Mesothelial cell of epicardium (in vitro differentiated cells): ENCODE measurements at places on chromosomes 4 and X. TPM values are rescaled to one million over a fixed set of nuclear protein-coding genes. Genes with fewer than 3 reads are reported as not detected.

The MSX1 gene
- 44.9 to 50.3 TPM (median 46.0 TPM) in 3 replicates for total RNA-seq

The TMEM144 gene
- total RNA-seq, result 5.4 to 6.3 TPM (median 5.7 TPM) in 3 replicates

DNA sequence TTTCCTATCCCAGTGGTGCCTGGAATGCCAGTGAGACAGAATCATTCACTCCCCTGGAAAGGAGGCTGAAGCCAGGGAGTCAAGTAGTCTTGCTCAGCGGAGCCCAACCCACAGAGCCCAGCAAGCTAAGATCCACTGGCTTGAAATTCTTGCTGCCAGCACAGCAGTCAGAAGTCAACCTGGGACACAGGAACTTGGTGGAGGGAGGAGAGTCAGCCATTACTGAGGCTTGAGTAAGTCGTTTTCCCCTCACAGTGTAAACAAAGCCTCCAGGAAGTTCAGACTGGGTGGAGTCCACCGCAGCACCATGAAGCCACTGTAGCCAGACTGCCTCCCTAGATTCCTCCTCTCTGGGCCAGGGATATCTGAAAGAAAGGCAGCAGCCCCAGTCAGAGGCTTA lies 283.2 kb upstream of the CPEB2 start:
- H3K4me3 ChIP-seq, result no peak overlapping the region
- H3K27ac ChIP-seq, result no peak overlapping the region
- DNase-seq, result no peak
- no peaks in the 10 kb centered on the region for H3K4me1 ChIP-seq
- H3K27me3 ChIP-seq, result peaks cover 2% of the 10 kb centered on the region

The SMS gene
- 172 to 176 TPM (median 174 TPM) in 3 replicates for total RNA-seq

DNA sequence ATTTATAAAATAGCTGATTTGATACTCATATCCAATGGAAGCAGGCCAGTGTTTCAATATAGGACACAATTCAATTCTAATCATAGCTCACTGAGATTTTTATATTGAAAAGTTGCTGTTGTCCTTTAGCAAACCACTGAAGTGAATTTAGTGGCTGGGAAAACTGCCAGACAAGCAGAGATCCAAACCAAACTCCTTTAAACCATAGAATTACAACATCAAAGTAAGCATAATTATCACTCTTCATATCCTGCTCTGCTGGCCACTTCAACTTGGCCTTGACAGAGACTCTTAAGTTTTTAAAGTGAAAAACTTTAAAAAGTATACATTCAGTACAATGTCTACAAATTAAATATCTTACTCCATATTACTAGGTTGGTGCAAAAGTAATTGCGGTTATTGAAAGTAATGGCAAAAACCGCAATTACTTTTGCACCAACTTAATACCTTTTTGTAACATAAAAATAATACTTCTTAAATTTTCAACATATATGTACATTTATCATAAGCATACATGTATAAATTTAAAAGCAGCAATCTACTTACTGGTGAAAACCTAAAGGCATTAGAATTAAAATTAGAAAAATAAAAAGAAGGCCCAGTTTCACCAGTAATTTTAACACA lies 433.0 kb downstream of the PCDH10 start:
- DNase-seq, result no peak
- H3K4me3 ChIP-seq, result no peak overlapping the region
- peaks cover 2% of the 10 kb centered on the region for H3K36me3 ChIP-seq

The HNRNPD gene
- total RNA-seq, result 338 to 352 TPM (median 344 TPM) in 3 replicates
